IMR-90 (cell line): ENCODE measurements at places on chromosomes 7 and 10. TPM values are rescaled to one million over a fixed set of nuclear protein-coding genes. Genes with fewer than 3 reads are reported as not detected.

ZNF485 gene
- total RNA-seq = 2.2 and 3.1 TPM in 2 replicates

VPS41 gene
- 28.0 and 51.9 TPM in 2 replicates for total RNA-seq

ABCA13 gene
- total RNA-seq = under 0.01 TPM in 2 replicates

PTPRZ1 gene
- total RNA-seq = not detected in 2 replicates

MYO3A gene
- total RNA-seq = not detected in 2 replicates

SLC26A5 gene
- not detected in 2 replicates for total RNA-seq

GLCCI1 gene
- 4.1 and 7.8 TPM in 2 replicates for total RNA-seq

GIMAP2 gene
- under 0.01 TPM in 1 of 2 replicates, not detected in the other for total RNA-seq

CFAP46 gene
- total RNA-seq = 1.3 and 1.7 TPM in 2 replicates

P4HA1 gene
- 241 and 376 TPM in 2 replicates for total RNA-seq

DPY19L1 gene
- 12.2 and 24.7 TPM in 2 replicates for total RNA-seq

OR2A5 gene
- total RNA-seq = not detected in 2 replicates

CHAT gene
- total RNA-seq = not detected in 2 replicates

LIPK gene
- total RNA-seq = not detected in 2 replicates

INA gene
- total RNA-seq = 4.5 and 6.4 TPM in 2 replicates

SPDYE6 gene
- total RNA-seq = not detected in 2 replicates
